ENCODE measurements at places on chromosomes 3 and 15. TPM values are rescaled to one million over a fixed set of nuclear protein-coding genes. Genes with fewer than 3 reads are reported as not detected.
A peak's percentile ranks its signal among the peaks of the same experiment; 100 is the strongest.

DNA sequence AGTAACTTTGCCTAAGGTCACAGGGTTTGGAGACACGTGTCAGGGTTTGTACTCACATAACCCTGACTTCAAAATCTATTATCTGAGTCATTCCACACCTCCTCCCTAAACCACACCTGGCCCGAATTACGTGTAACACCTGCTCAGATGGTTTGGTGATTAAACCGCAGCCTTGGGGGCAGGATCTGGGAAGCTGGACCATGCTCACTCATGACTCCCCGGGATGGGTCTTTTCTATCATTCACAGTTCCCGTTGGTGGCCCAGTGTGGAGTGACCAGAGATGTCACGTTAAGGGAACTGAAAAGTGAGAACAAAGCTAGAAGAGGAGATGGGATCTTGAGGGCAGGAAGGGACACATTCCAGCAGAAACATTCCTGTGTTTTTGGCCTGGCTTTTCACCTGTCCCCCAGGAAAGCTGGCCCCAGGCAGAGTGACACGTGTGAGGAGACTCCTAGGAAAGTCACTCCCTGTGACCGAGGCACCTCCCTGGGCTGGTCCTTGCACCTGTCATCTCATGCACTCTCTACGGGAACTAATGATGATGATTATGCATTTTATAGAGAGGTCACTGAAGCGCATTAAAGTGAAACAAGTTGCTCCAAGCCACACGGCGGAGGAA, 75.4 kb upstream of the POMGNT2 start:
- H3K4me3 ChIP-seq: no peak overlapping the region
- no peak for DNase-seq
- H3K27ac ChIP-seq: no peak overlapping the region
- H3K27me3 ChIP-seq: no peaks in the 10 kb centered on the region
- H3K36me3 ChIP-seq: no peaks in the 10 kb centered on the region
- H3K4me1 ChIP-seq: peaks cover 3% of the 10 kb centered on the region

DNA sequence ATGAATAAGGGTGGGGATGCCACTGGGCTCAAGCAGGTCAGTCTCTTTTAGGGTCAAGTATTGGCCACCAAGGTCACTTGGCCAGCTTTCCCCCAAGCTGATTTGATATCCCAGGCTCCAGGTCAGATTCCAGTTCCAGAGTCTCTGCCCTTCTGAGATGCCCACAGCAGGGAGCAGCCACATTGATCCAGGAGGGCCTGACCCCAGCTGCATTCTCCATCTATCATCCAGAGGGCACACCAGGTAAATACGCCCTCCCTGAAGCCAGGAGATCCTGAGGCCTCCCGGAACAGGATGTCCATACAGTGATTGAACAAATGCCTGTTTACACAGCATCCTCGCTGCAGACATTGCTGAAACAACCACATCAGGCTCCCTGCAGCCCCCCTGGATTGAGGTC, 264.6 kb upstream of the TLE3 start:
- H3K36me3 ChIP-seq: no peaks in the 10 kb centered on the region
- peak; percentile 17 for DNase-seq
- no peak overlapping the region for H3K4me3 ChIP-seq
- no peak overlapping the region for H3K27ac ChIP-seq

DNA sequence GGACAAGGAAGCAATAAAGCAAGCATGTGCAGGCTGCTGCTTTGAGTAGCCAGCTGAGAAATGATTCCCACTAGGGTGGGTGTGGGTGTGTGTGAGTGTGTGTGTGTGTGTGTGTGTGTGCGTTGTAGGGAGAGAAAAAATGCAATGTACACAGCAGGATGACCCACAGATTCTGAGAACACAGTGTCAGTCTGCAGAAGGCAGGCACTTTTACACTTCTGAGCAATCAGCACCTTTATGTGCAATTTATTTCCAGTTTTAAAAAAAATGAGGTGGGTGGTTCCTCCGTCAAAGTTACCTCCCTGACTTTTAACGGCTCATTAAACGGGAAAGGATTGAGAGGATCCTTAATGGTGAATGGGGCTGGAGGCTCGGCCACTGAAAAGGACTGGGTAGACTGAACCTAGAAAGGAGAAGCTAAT, 38.5 kb upstream of the LIPC start:
- no peak for DNase-seq
- H3K36me3 ChIP-seq: no peaks in the 10 kb centered on the region
- no peaks in the 10 kb centered on the region for H3K4me1 ChIP-seq
- no peaks in the 10 kb centered on the region for H3K27me3 ChIP-seq
- no peak overlapping the region for H3K4me3 ChIP-seq

GRCh38 chr15:22995795-22996194, 15.6 kb upstream of the CYFIP1 start:
- no peaks in the 10 kb centered on the region for H3K4me1 ChIP-seq
- no peaks in the 10 kb centered on the region for H3K27me3 ChIP-seq
- DNase-seq: no peak
- H3K4me3 ChIP-seq: no peak overlapping the region
- no peaks in the 10 kb centered on the region for H3K36me3 ChIP-seq

- no peaks in the 10 kb centered on the region for H3K27me3 ChIP-seq
- no peaks in the 10 kb centered on the region for H3K4me1 ChIP-seq
- H3K27ac ChIP-seq: no peak overlapping the region
- H3K4me3 ChIP-seq: no peak overlapping the region
- DNase-seq: no peak
These were observed 21.8 kb downstream of the RARB start for GRCh38 chr3:25449857-25450256.

DNA sequence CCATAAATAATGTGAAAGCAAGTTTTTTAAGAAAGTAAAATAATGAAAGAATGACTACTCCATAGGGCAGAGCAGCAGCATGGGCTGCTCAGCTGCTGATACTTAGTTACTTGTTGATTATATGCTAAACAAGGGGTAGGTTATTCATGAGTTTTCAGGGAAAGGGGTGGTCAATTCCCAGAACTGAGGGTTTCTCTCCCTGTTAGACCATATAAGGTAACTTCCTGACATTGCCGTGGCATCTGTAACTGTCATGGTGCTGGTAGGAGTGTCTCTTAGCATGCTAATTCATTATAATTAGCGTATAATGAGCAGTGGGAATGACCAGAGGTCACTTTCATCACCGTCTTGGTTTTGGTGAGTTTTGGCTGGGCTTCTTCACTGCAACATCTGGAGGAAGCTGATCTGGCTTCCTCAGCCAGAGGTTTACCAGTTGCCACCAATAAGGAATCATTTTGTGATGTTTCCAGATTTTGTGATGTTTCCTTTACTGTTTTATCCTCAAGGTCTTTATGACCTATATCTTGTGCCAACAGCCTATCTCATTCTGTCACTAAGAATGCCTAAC, 121.8 kb upstream of the CHL1 start:
- H3K27ac ChIP-seq: no peak overlapping the region
- no peaks in the 10 kb centered on the region for H3K27me3 ChIP-seq
- no peak overlapping the region for H3K4me3 ChIP-seq
- peak; percentile 25 for DNase-seq
- no peaks in the 10 kb centered on the region for H3K36me3 ChIP-seq

- no peaks in the 10 kb centered on the region for H3K4me1 ChIP-seq
- no peaks in the 10 kb centered on the region for H3K36me3 ChIP-seq
- no peak for DNase-seq
- no peak overlapping the region for H3K4me3 ChIP-seq
These were observed 349.2 kb downstream of the NAALADL2 start for GRCh38 chr3:175208326-175208725.

STAC gene
- total RNA-seq: 0.58 TPM

FEZF2 gene
- total RNA-seq: not detected

SOX14 gene
- not detected for total RNA-seq

DNA sequence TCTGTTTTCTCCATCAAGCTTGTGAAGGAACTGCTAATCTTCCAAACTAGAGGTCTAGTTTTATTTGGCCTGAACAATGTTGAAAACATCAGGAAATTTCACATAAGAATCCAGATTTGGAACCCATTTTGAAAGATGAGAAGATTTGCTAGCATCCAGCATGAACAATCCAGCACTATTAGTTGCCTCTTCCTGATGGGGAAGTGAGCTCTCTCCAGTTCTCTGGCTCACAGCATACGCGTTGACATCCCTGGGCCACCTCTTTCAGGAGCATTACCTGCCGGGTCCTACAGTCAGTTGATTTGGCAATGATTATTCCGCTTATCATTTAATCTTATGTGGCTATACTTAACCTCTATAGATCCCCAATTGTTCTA, 10.9 kb downstream of the GPR87 start:
- no peaks in the 10 kb centered on the region for H3K36me3 ChIP-seq
- H3K27me3 ChIP-seq: no peaks in the 10 kb centered on the region
- no peak overlapping the region for H3K4me3 ChIP-seq
- H3K4me1 ChIP-seq: no peaks in the 10 kb centered on the region
- DNase-seq: no peak

DNA sequence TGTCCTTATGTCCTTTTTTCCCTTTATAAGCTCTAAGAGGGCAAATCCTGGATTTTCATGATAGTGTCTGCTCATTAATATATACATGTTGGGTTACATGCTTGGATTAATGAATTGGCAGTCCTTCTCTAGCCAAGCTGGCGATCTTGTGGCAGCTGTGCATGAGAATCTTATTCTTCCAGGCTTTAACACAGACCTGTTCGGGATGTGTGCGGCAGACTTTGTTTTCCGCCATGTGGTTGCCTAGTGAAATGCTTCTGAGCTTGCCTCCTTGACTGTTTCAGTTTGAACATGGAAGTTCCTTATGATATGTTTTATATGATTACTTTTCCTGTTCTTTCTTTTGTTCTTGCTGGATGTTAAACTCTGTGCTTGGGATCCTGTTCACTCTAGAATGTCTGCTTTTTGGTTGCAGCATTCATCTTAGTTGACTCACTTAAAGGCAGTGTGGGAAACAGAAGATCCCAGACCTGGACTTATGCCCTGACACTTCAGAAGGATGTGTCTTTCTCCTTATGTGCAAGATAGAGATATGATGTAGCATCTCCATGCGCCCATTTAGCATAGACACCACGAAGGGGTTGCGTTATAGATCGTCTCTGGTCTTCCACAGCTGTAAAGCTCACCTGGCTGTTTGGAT, 7.2 kb downstream of the CHCHD6 start:
- no peaks in the 10 kb centered on the region for H3K36me3 ChIP-seq
- no peak overlapping the region for H3K27ac ChIP-seq
- no peak for DNase-seq
- no peak overlapping the region for H3K4me3 ChIP-seq
- no peaks in the 10 kb centered on the region for H3K4me1 ChIP-seq

GRCh38 chr3:151873398-151873797, at the start of gene SUCNR1:
SUCNR1 (plus strand) TSS chr3:151873643; CDS start chr3:151879893, 6,250 bp downstream.
- H3K4me3 ChIP-seq: no peak within 1 kb of the TSS
- no peak within 1 kb of the TSS for H3K27ac ChIP-seq
- no peak for DNase-seq
- no peaks in the 10 kb centered on the region for H3K36me3 ChIP-seq

CPNE4 gene
- total RNA-seq: not detected

DNA sequence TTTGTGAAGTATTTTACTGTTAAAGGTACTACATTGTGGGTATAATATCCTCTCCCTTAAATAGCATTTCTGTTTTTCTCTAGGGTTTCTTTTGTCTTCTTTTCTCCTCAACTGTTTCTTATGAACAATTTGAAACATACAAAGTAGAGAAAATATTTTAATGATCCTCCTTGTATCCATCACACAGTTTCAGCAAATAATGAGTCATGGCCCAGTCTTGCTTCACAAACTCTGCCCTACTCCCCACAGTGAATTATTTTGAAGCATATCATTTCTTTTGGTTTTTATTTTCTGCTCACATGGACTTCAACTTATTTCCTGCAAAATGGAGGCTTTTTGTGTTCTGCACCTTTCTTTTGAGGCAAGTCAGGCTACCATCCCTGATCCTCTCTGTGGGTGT, 6.1 kb upstream of the SCAANT1 start:
- no peaks in the 10 kb centered on the region for H3K36me3 ChIP-seq
- H3K27me3 ChIP-seq: no peaks in the 10 kb centered on the region
- DNase-seq: no peak
- no peak overlapping the region for H3K4me3 ChIP-seq
- peaks cover 8% of the 10 kb centered on the region for H3K4me1 ChIP-seq

GRCh38 chr3:185646382-185647133, 60.5 kb downstream of the SENP2 start:
- H3K27me3 ChIP-seq: no peaks in the 10 kb centered on the region
- H3K27ac ChIP-seq: no peak overlapping the region
- no peaks in the 10 kb centered on the region for H3K4me1 ChIP-seq
- DNase-seq: no peak

- H3K4me3 ChIP-seq: no peak overlapping the region
- no peak for DNase-seq
- H3K36me3 ChIP-seq: no peaks in the 10 kb centered on the region
- no peak overlapping the region for H3K27ac ChIP-seq
- H3K27me3 ChIP-seq: no peaks in the 10 kb centered on the region
- H3K4me1 ChIP-seq: peaks cover 3% of the 10 kb centered on the region
These were observed 326.8 kb downstream of the TUSC7 start for GRCh38 chr3:117036259-117036799.

- no peak for DNase-seq
- no peak overlapping the region for H3K27ac ChIP-seq
- H3K36me3 ChIP-seq: no peaks in the 10 kb centered on the region
- H3K4me3 ChIP-seq: no peak overlapping the region
- no peaks in the 10 kb centered on the region for H3K4me1 ChIP-seq
- no peaks in the 10 kb centered on the region for H3K27me3 ChIP-seq
These were observed 20.4 kb upstream of the SLC25A38 start for GRCh38 chr3:39362812-39363211.

CCK gene
- not detected for total RNA-seq

- H3K27ac ChIP-seq: no peak overlapping the region
- no peak overlapping the region for H3K4me3 ChIP-seq
- DNase-seq: no peak
- no peaks in the 10 kb centered on the region for H3K4me1 ChIP-seq
- no peaks in the 10 kb centered on the region for H3K36me3 ChIP-seq
These were observed 463.5 kb downstream of the TAFA4 start for GRCh38 chr3:68468695-68469375.

MUSTN1 gene
- 2.3 TPM for total RNA-seq
